ENCODE measurements at places on chromosomes 5 and 9.

DNA sequence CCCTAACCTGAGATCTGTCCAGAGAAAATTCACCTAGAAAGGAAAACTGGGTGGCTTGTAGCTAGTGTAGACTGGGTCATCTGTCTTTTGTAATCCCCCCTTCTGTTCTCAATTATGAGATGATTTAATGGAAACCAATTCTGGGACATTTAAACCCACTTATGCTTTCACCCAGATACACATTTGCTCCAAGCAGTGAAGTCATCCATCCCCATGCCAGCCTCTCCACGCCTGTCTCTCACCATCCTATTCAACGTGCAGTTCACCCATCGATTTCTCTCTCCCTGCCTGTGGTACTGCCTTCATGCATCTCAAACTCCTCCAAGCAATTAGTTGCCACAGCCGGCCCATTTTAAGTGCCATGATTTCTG is 1.8 kb downstream of the PHF19 start:
- DNase-seq = no peak

DNA sequence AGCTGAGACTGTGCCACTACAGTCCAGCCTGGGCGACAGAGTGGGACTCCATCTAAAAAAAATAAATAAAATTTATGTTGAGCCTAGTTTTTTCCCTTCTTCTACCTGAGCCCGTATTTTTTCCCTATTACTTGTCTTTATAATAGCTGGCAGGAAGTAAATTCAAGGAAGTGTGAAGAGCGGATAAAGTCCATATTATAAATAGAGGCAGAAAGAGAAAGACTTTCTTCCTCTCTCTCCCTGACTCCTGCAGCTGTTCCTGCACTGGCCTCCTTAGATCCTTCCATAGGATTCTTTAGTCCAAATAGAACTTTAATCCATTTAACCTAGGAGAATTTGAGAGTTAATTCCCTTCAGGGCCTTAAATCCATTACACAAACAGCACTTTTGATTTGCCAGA is 10.3 kb upstream of the ERBIN start:
- no peak for DNase-seq

DNA sequence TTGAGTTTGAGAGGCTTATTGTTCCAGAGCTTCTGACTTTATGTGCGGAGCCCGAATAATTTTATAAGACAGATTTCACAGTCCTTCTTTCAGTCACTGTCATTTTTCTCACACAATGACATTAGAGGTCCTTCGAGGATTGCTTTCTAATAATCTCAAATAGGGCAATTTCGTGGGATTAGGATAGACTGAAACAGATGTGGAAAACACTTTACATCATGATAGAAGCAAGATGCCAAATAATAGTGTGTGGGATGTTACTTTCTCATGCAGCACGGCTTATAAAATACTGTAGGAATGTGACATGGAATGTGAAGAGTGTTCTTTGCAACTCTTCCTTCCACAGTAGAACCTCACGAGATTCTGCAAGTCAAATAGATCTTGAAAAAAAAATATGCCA is 451.3 kb downstream of the SEMA5A start:
- DNase-seq = no peak

GRCh38 chr9:114462791-114463190 is 42.5 kb downstream of the WHRN start:
- DNase-seq = no peak

DNA sequence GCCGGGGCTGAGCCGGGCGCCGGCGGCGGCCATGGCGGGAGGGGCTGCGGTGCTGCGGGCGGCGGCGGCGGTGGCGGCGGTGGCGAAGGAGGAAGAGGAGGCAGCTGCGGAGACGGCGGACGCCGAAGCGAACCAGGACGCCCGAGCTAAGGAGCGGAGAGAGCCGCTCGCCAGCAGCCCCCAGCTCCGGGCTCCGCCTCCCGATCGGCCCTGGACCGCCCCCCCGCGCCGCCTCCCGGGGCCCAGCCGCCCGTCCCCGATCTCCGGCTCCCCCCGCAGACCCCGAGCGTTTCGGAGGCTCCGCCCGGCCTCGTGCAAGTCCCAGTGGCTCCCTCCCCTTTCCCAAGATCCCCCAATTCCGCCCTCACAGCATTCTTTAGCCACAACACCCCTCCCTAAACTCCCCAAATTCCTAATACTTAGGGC is at the start of gene ASTN2:
TSS of gene ASTN2 (minus strand) at position 152 of the 426 bp plus-strand sequence. CDS start at position 33, 119 bp downstream.
- DNase-seq = no peak

DNA sequence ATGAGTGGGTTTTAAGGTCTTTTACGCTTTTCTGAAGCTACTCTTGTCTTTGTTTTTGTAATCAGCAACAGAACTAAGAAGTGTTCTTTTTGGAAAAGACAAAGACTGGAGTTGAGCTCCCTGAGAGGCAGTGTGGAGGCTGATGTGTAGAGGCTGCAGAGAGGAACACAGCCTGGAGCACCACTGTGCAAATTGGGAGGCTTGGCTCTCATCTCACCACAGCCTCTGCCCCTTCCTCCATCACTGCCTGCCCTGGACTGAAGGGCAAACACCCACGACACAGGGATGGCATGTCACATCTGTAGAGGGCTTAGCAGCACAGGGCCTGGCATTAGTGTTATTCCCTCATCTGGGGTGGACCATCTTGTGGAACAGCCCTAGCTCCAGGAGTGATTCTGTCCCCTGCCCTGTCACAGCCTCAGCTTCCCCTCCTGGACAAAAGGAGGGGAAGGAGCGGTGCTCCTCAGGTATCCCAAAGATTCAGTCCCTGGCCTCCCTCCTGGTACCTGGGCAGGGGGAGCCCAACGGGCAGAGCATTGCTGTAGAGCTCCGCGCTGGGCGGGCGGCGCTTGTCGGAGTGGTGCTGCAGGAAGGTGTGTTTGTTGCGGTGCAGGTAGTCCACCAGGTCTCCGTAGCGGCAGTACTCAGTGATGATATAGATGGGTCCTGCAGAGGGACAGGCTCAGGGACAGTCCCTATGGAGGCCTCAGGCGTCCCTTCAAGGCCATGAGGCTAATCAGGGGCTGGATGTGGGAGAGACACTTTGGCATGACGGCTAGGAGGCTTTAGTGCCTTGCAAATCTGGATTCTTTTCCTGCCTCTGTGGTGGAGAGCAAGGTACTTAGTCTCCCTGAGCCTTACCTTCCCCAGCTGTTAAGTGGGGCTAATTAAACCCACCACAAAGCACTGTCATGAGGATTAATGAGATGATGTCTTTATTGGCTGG is 32.8 kb downstream of the PDGFRB start:
- no peak for DNase-seq

DNA sequence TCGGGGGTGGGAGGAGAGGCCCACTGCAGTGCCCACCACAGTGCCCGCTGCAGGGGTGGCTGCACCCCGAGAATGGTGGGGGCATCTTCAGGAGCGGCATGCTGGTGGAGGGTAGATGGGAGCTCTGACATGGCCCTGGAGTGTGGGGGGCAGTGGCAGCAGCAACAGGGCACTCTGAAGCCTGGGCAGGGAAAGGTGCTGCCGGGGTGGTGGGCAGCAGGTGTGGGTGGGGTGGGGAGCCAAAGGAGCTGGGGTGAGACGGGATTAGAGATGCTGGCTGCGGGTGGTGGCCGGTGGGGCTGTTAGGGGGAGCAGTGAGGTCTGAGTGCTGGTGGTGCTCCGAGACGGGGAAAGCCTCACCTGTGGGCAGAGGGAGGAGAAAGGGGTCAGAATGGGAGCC is 18.0 kb downstream of the FAM193B start:
- no peak for DNase-seq

DNA sequence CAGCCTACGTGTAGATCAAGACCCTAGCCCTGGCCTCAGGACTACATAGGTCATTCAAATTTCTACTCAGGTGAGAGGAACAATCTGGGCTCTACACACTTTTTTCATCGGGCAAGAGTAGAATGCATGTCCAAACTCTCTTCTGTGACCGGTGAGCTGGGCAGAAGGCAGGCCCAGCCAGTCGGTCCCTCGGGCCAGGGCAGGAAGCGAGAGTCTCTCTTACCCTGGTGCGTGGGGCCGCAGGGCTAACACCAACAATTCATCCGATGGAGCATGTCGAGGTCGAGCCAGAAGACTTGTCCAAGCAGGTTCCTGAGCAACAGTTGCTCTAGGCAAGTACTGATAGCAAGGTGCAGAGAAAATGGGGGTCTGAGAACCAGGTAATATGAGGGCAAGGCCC is 88.5 kb downstream of the KLHL3 start:
- no peak for DNase-seq

DNA sequence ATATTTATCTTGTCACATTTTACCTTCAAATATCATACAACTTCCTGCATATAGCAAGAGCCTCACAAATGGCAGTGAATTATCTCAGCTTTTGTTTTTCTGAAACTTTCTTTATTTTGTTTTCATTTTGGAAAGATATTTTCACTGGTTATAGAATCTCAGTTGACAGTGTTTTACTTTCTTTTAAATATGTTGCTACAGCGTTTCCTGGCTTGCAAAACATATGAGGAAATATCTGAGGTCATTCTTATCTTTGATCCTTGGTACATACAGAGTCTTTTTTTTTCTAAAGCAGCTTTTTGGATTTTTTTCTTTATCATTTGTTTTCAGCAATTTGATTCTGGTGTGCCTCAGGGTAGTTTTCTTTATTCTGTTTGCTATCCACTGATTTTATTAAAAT is 77.6 kb upstream of the CEP78 start:
- DNase-seq = no peak

DNA sequence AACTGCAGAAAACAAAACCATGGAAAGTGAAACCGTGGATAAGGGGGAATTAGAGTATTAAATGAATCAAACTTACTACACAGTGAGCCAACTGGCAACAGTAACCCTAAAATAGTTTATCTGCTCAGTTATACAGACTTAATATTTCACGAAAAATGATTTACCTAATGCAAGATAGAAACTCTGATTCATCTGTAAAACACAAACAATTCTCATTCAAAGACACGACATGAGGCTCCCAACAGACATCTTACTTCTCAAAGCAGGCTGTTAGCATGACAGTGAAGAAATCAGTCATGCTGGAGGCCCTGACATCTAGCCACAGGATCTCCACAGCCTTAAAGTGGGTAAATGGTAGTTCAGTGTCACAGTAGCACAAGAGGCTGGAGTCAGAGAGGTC is 131.2 kb downstream of the FBN2 start:
- no peak for DNase-seq
